ENCODE measurements at places on chromosomes 3 and 15.

DNA sequence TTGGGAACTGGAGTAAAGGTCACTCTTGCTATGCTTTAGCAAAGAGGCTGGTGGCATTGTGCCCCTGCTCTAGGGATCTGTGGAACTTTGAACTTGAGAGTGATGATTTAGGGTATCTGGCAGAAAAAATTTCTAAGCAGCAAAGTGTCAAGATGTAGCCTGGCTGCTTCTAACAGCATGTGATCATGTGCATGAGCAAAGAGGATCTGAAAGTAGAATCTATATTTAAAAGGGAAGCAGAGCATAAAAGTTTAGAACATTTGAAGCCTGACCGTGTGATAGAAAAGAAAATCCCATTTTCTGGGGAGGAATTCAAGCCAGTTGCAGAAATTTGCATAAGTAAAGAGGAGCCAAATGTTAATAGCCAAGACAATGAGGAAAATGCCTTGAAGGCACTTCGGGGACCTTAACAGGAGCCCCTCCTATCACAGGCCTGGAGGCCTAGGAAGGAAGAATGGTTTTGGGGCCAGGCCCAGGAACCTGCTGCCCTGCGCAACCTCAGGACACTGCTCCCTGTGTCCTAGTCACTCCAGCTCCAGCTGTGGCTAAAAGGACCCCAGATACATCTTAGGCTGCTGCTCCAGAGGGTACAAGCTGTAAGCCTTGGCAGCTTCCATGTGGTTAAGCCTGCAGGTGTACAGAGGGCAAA is 212.2 kb upstream of the LINGO1 start:
- DNase-seq = no peak

DNA sequence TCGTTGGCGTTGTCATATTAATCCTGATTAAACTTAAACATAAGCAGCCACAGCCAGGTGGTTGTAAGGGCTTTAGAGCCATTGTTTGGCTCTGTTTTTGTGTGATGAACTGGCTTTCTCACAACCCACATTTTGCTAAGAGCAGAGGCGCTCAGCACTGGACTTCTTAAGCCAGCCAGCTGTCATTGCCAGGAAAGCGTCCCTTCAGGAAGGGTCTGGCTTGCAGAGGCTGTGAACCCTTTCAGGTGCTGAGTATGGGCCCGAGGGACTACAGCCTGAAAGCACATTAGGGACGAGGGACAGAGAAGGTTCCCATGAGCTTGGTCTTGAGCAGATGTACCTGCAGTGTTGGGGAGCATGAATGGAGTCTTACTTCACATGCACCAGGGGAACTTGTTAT is 112.3 kb downstream of the CHCHD6 start:
- DNase-seq = no peak

DNA sequence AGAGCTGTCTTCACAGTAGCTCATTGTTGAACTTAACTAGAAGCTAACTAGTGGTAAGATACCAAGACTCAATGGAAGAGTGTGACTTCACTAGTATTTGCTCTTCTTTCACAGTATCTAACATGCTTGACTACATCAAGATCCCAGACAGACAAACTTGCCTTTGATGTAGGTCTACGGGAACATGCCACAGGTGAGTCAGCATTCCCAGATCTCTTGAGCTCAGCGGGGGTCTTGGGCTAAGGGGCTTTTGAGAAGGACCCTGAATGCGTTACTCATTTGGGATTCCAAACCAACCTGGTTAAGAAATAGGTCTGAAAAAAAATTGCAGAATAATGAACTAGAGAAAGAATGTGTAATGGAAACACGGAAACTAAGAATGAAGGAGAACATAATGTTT is 222.4 kb downstream of the RYR3 start:
- DNase-seq = no peak

GRCh38 chr15:69559440-69560190 is 107.0 kb downstream of the RPLP1 start:
- DNase-seq = no peak

GRCh38 chr3:365268-365667 is 168.7 kb downstream of the CHL1 start:
- DNase-seq = no peak

GRCh38 chr3:178195824-178196223 is 340.4 kb upstream of the KCNMB2 start:
- no peak for DNase-seq

DNA sequence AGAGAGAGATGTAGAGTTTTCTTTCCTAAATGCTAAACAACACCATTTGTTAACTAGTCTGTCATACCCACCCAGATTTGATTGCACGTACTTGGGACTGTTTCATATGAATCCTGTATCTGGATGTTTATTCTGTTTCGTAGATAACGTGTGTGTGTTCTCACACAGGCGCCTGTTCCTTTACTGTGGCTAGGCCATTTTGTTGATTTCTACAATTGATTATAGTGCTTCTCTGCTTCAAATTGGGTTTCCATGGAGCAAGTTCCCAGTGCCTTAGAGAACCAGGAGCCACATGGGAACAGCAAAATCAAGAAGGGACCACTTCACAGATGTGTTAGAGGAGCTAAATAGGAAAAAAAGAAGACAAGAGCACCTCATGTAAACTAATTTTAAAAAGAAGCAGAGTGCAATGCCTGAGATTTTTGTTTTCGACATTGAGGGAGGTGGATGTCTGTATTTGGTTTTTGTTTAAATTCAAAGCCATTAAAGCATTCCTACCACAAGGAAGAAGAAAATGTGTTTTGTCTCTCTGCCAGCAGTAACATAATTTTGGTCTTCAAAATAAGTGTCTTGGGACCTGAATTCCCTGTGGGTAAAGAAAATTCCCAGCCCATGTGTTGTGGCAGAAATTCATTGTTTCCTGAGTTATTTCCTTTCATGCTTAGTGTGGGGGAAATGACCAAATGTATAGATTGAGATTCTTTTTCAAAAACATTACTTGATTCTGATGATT is 424.0 kb upstream of the C2CD4B start:
- DNase-seq = no peak

- DNase-seq = no peak
Observed at GRCh38 chr15:38091078-38091645, 156.7 kb downstream of the TMCO5A start.

DNA sequence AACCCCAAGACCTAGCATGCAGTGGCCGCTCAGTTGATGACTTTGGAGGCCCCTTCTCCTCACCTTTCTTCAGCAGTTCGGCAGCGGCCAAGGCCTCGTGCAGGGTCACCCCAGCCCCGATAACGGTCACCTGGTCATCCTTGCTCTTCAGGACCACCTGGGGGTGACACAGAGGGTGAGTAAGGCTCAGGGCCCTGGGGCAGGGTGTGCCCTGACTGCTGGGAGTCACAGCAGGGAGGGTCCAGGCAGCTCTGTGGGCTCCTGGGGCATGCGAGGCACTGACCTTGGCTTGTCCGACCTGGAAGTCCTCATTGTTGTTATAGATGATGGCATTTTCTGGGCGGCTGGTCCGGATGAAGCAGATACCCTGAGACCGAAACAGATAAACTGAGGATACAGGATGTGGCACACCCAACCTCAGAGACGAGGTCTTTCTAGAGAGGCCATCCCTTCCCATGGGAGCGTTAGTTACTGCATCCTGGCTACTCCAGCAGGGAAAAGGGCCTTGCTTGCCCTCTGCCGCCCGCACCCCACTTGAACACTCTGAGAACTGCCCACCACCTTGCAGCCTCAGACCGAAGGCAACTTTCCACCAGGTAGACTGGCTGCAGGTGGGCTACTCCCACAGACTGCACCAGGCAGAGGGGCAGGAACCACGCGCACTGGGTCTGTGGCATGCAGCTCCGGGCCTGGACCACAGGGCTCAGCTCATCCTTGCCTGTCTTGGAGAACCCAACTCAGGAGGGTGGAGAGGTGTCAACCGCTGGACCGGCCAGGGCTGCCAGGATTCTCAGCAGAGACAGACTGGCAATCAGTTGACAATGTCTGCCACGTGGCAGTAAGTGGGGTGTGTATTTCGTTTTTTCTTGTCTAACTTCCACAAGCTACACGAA is 27.6 kb downstream of the TKT start:
- DNase-seq = no peak
